ENCODE measurements at places on chromosomes 5 and 9. TPM values are rescaled to one million over a fixed set of nuclear protein-coding genes. Genes with fewer than 3 reads are reported as not detected.

The TLX3 gene
- total RNA-seq: not detected

The TIMD4 gene
- not detected for total RNA-seq

GRCh38 chr5:133113331-133114061, 61.7 kb downstream of the HSPA4 start:
- DNase-seq: peak; percentile 85

- DNase-seq: peak; percentile 70
These were observed 708 bp upstream of the TUBB4B start for GRCh38 chr9:137240318-137240840.

DNA sequence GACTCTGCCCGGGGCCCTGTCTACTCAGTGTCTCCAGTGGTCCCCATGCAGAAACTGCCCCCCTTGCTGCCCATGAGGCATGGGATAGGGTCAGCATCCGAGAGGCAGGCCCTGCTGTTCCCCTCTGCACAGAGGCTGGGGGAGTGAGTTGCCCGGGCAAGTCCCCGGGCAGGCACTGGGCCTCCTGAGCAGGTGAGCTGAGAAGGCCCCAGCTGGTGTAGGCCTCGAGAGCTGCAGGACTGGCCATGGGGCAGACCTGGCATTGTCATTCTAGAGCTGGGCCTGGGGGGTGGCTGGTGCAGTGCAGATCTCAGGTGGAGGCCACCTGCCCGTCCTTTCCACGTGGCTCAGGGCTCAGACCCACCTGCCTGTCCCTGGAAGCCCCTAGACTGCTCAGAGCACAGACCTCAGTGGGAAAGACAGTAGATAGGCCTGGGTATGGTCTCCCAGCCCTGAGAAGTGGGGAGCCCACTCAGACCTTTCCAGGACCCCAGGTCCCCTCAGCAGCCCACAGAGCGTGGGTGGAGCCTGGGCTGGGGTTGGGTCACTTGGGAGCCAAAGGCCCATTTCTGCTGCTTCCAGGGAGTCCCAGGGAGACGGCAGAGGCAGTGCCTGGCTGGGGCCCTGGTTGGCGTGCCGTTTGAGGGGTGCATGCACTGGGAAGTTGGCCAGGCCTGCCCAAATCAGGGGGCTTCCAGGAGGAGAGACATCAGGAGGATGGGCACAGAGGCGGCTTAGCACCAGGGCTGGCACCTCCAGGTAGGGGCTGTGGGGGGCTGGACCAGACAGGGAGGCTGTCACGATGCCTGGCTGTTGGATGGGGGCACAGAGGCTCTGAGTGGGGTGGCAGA, 4.8 kb upstream of the NOTCH1 start:
- DNase-seq: peak; percentile 79

GRCh38 chr9:34454571-34455065, 3.8 kb downstream of the FAM219A start:
- DNase-seq: peak; percentile 80

All from mammary epithelial cell (primary cell).